Fibroblast of skin of right quadriceps (primary cell): ENCODE measurements at places on chromosomes 13 and 19.
A peak's percentile ranks its signal among the peaks of the same experiment; 100 is the strongest.

- DNase-seq: no peak
Observed at GRCh38 chr13:75794663-75795062, 158.5 kb downstream of the LMO7 start.

GRCh38 chr13:104701591-104701990 lies 1635.4 kb upstream of the SLC10A2 start:
- DNase-seq: no peak

DNA sequence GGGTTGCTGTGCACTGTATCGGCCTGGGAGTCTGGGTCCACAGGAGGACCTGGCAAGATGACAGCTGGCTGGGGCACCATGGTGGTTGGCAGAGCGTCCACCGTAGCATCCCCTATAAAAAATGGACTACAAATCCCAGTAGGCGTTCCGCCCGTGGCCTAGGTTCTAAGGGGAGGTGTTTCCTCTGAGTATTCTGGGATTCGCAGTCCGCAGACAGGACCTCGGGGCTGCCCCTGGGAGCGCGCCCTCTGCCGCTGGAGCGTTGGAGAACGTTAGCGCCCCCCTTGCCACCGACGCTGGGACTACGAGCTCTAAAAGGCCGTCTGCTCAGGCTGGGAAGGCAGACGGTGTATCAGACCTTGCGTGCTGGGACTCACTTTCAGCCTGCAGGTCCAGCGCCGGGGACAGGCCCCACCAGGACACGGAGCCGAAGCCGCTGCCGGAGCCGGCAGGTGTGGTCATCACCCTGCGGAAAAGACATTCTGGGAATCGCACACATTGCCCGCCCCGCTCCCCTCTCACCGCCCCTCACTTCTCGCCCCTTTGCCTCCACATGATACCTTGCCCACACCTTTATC lies 372 bp downstream of the DNAAF3 start:
- peak; percentile 64 for DNase-seq

DNA sequence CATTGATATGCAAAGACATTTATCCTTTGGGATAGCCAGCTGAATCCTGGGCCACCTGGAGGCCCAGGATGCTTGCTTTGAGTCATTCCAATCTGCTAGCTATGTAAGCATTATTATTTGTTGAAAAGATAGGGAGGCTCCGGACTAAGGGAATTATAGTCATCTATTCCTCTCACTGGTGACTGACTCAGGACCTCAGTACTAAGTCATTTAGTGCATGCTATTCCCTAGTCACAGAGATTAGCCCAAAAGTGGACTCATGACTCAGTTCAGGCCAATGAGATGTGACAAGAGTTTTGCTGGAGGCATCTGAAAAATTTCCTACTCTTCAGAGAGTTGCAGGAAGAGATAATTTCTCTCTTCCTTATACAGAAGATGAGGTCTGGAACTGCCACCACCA lies 67.9 kb upstream of the ITM2B start:
- DNase-seq: no peak

DNA sequence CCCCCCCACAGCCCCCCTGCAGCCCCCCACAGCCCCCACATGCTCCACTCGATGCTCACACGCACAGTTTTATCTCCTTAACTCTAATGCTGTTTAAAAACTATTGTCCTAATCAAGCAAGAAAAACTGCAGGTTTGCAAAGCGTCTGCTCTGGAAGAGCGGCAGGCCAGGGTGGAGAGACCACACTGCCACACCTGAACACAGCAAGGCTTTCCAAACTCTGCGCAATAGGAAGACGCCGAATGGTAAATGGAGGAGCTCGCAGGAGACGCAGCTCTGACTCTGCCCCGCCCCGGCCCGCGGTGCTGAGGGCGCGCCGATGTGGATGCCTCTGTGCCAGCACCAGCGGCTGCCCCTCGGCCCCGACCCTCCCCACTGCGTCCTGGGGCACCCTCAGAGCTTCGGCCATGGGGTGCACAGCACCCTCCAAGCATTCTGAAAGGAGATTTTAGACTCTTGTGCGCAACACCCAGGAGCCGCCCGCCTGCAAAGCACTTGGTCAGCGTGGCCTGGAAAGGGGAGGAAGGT lies 32.4 kb downstream of the RASA3 start:
- DNase-seq: peak; percentile 42

GRCh38 chr19:28886708-28887107 lies 326.2 kb downstream of the UQCRFS1 start:
- no peak for DNase-seq

- no peak for DNase-seq
Observed at GRCh38 chr19:12513531-12514061, 29.0 kb upstream of the ZNF709 start.

GRCh38 chr19:18424122-18424889 lies 5.1 kb downstream of the SSBP4 start:
- DNase-seq: no peak

GRCh38 chr19:281992-282391 lies 9.2 kb downstream of the PLPP2 start:
- DNase-seq: no peak

GRCh38 chr19:45146251-45146650 lies 14.5 kb downstream of the NKPD1 start:
- DNase-seq: no peak

- DNase-seq: no peak
Observed at GRCh38 chr13:114213980-114214379, 20.7 kb upstream of the CDC16 start.

DNA sequence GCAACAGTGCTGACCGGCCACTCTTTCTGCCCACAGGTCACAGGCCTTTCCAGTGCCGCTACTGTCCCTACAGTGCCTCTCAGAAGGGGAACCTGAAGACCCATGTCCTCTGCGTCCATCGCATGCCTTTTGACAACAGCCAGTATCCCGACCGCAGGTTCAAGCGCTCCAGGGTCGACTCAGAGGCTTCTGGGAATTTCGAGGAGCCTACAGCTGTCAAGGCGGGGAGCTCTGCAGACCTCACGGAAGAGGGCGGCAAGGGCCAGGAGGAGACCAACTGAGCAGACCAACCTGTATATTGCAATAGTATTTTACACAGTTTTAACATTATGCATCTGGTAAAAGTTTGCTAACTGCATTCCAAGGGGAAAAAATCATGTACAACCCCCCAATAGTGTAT lies 338.5 kb downstream of the ZNF536 start:
- no peak for DNase-seq

DNA sequence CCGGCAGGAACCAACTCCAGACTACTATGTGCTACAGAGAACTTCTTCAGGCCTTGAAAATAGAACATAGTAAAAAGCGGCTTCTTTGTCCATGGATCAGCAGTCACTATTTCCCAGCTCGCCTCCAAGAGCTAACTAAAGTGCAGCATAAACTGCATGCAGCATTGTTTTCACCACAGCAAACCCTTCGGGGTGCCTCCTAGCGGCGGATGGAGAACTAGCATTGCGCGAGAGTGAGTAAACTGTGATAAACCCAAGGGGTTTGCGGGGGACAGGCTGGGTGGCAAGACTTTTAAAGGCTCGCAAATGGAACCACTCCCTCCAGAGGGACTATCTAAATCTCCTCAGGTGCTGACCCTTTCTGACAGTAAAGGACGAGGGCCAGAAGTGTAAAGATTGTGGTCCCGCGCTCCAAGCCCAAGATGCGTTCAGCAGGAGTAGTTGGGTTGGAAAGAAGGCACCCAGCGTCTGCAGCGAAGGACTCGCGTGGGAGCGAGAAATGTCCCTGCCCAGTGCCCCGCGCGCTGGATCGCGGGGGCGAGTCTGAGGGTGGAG lies 21.5 kb upstream of the SGCG start:
- DNase-seq: peak; percentile 41

GRCh38 chr19:2260341-2260805 lies 4.2 kb upstream of the JSRP1 start:
- no peak for DNase-seq

DNA sequence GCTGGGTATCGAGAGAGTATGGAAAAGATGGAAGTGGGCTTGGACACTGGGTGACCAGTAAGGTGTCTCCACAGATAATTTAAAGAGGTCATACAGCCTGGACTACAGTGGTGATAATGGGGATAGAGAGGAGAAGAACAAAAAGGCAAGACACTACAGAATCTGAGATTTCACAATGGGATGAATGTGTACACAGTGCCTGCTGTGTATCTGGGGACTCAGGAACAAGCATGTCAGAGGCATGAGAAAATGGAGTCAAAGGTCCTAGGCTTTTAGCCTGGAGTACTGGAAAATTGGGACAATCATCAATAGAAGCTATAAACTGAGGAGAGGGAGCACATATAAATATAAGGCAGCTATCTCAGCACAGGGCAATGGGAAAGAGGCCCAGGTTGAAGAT lies 69.4 kb downstream of the TSC22D1 start:
- DNase-seq: no peak

DNA sequence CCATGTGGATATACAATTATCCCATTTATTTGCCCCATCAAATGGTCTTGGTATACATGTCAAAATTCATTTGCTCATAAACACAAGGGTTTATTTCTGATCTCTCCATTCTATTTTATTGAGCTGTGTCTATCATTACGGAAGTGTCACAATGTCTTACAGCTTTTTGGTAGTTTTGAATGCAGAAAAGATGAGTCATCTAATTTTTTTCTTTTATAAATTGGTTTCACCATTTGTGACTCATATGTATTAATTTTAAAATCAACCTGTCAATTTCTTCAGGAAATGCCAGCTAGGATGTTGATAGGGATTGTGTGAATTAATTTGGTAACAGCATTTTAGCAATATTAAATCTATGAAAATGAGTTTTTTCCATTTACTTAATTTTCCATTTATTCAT lies 2549.4 kb downstream of the PCDH9 start:
- no peak for DNase-seq

DNA sequence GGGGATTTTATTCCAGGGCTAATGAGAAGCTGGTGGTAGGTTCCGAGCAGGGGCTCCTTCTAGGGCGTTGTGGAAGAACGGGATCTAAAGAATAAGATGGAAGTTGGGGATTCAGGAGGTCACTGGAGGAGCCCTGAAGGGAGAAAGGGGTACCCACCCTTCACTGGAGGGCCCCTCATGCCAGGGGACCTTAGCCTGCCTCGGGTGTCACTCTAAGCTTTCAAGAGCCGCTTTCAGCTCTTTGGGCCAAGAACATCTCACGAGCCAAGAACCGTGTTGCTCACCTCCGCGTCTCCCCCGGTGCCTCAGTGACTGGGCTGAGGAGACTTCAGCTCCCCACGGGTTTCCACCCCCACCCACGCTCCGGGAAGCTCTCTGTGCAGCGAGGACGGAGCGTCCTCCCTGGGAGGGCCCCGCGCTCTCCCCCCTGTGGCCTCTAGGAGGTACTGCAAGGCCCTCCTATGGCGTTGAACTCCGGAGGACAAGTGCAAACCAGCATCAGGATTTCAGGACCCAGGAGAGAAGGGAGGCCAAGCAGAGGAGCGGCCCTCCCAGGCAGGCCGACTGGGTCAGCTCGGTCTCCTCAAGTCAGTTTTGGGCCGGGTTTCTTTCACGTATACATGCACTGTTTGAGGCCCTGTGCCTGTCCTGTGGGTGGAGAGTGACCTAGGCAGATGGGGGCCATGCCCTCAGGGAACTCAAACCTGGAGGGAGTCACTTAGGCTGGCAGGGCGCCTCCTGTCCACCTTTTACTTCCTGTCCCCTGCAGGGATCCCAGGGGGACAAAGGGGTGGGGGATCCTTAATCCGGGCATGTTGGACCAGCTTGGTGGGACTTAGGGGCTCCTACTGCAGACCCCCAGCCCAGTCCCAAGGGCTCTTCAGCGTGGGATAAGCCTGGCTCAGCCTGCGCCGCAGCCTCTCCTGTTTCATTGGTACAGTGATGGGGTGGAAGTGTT lies 5.1 kb upstream of the KRTDAP start:
- DNase-seq: peak; percentile 49

DNA sequence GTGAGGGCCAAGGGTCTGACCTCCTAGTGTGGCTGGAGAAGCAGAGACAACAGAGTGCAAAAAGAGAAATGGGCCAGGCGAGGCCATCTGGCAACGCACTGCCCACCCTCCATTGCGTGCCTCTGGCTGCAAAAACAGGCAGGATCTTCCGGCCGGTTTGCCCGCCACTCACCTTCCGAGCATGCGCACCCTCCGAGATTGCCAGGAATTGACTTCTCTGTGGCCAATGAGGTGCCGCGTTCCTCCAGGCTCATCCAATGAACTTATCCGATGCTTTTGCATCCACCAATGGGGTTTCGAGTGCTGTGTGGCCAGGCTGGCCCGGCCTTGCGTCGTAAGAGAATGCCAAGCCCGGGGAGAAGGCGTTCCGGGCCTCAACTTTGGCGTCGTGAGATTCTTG lies at the start of gene TEX101:
TEX101 (plus strand) TSS at position 337 of the 400 bp plus-strand sequence. CDS start 1,030 bp downstream, outside the sequence.
- DNase-seq: no peak
